ENCODE measurements at places on chromosomes 13 and 19.

DNA sequence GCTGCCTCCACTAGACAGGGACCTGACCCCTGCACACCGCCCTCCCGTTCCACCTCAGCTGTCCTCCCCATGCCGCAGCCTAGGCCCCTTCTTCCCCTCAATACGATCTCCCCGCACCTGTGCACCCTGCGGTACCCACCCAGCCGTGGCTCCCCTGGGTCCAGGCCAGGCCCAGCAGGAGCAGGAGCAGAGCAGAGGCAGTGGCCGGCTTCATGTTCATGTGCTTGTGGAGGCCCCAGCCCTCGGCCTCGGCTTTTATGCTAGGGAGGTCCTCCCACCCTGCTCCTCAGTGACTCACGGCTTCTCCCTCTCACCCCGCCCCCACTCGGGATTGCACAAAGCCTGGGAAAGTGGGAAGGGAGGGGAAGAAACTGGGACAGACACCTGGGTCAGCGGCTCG, 11.4 kb upstream of the KRTDAP start:
- no peak for DNase-seq

GRCh38 chr13:26992951-26993719, 178.5 kb downstream of the USP12 start:
- DNase-seq, result no peak

GRCh38 chr13:41554626-41555386, 97.5 kb downstream of the RGCC start:
- no peak for DNase-seq

GRCh38 chr13:61500176-61500575, 84.5 kb upstream of the PCDH20 start:
- no peak for DNase-seq

- no peak for DNase-seq
These were observed 98.2 kb downstream of the FREM2 start for GRCh38 chr13:38785042-38785441.

DNA sequence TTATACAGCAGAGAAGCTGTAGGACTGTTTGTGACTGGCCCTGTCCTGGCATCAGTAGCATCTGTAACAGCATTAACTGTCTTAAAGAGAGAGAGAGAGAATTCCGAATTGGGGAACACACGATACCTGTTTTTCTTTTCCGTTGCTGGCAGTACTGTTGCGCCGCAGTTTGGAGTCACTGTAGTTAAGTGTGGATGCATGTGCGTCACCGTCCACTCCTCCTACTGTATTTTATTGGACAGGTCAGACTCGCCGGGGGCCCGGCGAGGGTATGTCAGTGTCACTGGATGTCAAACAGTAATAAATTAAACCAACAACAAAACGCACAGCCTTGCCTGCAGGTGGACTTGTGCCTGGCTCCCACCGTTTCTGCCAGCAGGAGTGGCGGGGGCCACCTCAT, 27.3 kb upstream of the LDLR start:
- DNase-seq, result no peak

DNA sequence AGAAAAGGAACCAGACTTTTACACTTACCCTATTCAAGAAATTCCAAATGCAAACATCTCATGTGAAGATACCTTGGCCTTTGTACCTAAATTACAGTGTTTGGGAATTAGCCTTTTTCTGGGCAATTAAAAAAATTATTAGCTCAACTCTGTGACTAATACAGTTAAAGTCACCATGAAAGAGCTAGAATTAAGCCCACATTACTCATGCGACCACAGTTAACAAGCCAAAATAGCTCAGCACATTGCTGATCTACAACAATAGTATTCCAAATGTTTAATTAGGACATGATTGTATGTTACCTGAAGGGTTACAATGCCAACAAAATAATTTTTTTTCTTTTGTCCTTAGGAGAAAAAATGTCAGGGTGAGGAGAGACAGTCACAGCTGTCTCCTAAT, 263.6 kb upstream of the GPC6 start:
- DNase-seq, result peak; percentile 6

DNA sequence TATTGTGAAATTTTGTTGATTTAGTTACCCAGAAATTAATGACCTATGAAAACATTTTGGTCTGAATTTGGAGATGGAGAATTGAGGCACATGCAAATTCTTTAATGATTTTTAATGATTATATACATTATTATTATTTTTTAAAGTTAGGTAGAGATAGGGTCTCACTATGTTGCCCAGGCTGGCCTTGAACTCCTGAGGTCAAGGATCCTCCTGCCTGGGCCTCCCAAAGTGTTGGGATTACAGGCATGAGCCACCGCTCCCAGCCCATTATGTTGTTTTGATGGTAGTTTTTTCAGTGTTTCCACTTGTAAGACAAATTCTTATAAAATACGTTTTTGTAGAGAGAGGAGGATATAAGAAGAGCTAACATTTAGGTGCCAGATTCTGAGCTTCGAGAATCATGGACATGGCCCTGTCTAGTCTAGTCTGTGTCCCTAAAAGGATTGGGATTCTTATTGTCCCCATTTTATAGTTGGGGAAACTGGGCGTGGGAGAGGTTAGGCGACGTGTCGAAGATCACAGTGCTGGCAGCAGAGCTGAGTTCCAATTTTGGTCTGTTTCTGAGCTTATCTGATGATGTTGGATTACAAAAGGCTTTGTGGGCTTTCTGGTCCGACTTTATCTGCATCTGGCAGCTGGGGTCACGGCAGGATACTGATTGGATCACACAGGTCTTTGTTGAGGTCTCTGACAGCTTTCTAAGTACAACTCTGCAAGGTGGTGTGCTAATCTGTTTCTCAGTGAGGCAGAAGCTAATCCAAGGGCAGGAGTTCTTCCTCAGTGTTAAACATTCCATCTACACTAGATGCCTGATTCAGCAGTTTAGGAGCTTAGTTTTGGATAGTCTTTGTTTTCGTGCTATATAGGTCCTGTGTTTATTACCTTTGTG, 7.5 kb upstream of the WDR88 start:
- DNase-seq, result no peak

DNA sequence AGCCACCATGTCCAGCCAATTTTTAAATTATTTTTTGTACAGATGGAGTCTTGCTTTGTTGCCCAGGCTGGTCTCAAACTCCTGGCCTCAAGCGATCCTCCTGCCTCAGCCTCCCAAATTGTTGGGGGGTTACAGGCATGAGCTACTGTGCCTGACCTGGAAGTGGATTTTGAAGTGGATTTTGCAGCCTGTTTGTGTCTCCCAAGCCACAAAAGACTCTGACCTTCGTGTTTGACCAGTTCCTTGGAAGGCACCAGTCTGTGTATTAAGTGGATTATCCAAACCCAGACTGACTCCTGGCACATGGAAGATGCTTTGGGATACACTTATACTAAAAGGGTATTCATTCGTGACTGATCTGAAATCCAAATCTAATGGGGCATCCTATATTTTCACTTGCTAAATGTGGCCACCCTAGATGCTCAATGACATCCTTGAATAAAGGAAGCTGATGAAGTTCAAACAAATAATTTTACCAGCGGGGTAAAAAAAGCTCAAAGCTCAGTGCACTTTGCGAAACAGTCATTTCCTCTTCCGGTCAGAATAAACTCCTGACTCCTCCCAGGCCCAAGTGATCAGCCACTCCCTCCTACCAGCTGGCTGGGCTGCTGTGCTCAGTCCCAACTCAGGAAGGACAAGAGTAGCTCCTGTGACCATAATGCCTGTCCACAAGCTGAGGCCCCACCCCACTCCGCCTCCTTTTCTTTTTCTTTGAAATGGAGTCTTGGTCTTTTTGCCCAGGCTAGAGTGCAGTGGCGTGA, 32.6 kb upstream of the GATAD2A start:
- DNase-seq, result peak; percentile 22

GRCh38 chr19:10858204-10858828, 10.1 kb downstream of the C19orf38 start:
- peak; percentile 55 for DNase-seq

DNA sequence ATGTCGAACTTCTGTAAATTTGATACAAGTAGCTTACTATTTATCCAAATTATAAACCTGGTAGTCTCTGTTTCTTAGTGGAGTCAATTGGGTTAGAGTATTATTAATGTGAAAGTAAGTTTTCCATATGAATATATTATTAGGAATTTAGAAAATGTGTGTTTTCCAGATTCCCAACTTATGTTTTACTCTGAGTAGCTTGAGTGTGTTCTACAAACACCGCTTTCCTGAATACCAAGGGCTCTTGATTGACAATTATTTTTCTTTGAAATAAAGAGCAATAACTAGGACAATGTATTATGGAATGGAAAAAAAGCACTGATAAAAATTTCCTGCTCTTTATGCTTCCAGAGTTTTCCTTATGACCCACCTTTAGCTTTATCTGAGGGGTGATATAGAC, 233.6 kb downstream of the POSTN start:
- no peak for DNase-seq

DNA sequence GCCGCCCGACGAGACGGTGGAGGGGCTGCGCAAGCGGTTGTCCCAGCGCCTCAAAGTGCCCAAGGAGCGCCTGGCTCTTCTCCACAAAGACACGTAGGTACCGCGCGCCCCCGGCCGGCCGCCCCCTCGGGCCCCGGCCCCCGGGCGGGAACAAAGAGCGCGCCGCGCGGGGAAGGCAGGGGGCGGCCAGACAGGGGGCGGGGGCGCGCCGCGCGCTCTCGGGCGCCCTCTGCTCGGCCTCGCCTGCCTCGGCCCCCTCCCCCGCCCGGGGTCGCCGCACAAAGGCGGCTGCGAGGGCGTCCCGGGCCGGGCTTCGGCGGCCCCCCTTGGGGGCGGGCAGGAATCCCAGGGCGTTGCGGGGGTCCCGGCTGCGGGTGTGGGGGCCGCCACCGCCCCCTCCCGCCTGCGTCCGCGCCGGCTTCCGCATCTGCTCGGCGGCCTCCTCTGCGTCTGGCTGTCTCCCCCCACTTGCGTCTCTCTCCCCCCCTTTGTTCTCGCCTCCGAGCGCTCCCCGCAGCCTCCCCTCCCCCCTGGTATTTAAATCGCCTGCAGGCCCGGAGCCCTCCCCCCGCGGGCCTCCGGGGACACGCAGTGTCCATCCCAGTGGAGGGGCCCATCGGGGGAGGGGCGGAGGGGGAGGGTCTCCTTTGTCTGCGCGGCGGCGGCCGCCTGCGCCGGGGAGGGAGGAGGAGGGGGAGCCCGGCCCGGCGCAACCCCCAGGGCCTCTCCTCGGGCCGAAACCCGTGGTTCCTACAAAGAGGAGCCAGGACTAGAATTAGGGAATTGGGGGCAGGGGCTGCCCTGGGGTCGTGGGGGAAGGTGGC, 2.3 kb downstream of the MIDN start:
- peak; percentile 39 for DNase-seq

DNA sequence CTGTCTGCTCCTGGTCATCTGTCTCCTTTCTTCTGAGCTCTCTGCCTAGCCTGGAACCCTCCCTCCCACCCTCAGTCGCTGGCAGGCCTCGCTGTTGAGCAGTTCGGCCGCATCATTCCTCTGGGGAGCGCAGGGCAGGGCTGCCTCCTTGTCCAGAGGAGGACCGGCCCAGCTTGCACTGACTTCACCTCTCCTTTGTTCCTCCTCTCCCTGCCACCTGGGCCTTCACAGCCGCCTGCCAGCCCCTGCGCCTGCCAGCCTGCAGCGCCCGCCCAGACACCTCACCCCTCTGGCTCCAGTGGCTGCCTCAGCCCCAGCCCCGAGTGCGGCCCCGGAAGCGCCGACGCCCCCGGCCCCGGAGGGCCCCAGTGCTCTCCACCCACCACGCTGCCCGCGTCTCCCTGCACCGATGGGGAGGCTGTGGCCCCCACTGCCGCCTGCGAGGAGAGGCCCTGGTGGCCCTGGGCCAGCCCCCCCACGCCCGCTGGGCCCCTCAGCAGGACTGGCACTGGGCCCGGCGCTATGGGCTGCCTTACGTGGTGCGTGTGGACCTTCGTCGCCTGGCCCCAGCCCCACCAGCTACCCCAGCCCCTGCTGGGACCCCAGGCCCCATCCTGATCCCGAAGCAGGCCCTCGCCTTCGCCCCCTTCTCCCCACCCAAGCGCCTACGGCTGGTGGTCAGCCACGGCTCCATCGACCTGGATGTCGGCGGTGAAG, 7.2 kb downstream of the KMT5C start:
- DNase-seq, result no peak

DNA sequence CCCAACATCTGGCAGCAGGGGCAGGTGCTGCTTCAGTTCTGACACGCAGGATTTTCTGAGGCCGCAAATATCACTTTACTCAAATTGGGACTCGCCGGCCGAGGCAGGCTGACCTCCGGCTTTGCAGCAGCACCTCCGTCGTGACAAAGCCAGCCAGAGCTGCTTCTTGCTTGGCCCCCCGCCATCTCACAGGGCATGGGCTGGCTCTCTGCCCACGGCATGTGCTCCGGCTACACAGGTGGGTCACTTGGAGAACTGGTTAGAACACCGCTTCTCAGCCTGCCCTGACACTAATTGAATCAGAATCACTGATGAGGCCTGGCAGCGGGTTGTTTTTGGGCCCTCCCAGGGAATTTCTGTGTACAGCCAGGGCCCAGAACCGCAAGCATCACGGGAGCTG, 112.3 kb downstream of the SLC7A1 start:
- no peak for DNase-seq

DNA sequence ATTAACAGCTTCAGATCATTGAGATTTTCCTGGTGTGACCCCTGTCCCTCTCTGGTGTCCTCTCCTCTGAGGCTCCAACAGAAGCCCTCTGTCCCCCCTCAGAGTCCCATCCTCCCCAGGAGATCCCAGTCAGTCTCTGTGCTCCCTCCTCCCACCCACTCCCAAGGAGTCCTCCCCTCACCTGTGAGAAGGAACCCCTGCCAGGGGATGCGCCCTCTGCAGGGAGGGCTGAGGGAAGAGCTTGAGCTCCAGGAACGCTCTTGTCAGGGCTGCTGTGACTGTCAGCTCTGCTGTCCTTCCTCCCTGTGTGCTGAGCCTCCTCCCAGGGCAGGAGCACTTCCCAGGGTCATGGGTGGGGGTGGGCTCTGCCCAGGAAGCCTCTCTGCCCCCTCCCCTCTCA, 33.2 kb downstream of the CEACAM8 start:
- DNase-seq, result no peak

GRCh38 chr13:41122838-41123237, 9.8 kb downstream of the KBTBD6 start:
- DNase-seq, result no peak

GRCh38 chr19:11164296-11164695, 8.7 kb upstream of the SPC24 start:
- DNase-seq, result no peak

- DNase-seq, result no peak
These were observed 12.2 kb downstream of the NEK3 start for GRCh38 chr13:52147225-52147624.

GRCh38 chr13:77599351-77599750, 63.8 kb downstream of the SCEL start:
- no peak for DNase-seq

GRCh38 chr13:76516013-76516412, 370.2 kb downstream of the KCTD12 start:
- peak; percentile 66 for DNase-seq

DNA sequence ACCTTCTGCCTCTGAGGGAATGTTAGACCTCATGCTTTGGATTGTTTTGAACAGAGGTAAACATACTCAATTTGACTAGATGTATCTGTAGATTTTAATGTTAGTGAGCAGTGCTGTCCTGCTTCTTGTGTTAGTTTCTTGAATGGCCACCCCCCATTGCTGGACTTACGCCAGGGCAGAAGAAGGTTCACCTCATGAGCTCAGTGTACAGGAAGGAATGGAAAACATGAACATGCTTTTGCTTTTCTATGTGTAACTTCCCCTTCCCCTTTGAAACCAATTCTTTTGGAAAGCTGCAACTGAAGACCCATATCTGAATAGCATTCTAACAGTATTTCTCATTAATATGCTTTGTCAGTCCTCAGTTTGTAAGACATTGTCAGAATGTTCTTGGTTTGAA, 32.3 kb downstream of the WASF3 start:
- DNase-seq, result no peak

- DNase-seq, result no peak
These were observed 36.5 kb downstream of the SPTBN4 start for GRCh38 chr19:40503320-40503695.

All from GM03348 (cell line).